ENCODE measurements at places on chromosomes 7 and 10.

DNA sequence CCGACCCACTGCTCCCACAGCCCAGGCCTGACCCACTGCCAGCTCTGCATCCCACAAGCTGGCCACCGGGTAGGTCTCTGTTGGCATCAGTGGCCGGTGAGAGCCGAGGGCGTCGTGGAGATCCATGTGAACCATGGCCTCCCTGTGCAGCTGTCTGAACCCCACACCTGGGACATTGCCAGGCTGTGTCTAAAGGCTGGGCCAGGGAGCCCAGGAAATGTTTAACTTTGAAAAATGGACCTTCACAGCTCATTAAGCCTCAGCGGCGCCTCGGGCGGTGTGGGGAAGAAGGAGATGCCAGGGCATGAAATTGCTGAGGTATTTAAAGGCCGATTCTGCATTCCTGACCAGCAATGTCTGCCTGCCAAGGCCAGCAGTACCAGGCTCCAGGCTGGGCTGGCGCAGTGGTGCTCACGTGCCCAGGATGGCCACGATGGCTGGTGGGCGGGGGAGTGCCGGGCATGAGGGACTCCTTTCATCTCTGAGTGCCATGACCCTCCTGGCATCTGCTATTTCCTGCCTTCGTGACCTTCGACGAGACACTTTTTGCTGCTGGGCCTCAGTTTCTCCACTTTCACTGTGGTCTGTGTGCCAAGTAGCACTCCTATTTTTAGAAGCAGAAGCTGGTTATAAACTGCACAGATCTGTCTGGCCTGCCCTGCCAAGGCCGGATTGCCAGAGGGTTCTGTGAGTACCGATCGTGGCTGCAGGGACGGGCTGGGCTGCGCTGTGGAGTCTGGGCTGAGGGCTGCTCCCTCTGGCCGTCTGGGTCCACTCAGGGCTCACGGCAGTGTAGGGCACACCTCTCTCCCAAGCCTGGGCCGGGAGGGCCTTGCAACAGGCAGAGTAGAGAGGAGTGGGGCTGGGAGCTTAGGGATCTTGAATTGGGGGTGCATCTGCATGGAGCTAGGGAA lies 21.8 kb downstream of the ELFN1 start:
- DNase-seq: no peak

- no peak for DNase-seq
These were observed 948 bp downstream of the ZNF485 start for GRCh38 chr10:43607199-43607573.

DNA sequence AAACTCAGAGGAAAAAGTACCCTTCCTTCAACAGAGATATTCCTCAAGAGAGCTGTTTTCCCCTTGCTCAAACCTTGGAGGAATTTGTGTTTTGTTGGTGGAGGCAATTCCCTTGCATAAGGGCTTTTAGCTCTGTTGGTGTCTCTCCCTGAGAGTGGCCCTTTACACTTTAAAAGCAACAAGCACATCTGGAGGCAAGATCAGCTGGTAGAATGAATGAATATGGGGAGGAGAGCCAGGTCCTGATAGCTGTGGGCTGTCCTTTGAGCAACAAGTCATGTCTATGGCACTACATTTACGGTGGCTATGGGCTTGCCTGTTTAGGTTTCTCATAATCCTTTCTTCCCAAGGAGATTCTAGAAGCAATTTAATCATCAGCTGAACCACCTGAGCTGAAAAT lies 384.0 kb downstream of the SORCS3 start:
- DNase-seq: no peak

DNA sequence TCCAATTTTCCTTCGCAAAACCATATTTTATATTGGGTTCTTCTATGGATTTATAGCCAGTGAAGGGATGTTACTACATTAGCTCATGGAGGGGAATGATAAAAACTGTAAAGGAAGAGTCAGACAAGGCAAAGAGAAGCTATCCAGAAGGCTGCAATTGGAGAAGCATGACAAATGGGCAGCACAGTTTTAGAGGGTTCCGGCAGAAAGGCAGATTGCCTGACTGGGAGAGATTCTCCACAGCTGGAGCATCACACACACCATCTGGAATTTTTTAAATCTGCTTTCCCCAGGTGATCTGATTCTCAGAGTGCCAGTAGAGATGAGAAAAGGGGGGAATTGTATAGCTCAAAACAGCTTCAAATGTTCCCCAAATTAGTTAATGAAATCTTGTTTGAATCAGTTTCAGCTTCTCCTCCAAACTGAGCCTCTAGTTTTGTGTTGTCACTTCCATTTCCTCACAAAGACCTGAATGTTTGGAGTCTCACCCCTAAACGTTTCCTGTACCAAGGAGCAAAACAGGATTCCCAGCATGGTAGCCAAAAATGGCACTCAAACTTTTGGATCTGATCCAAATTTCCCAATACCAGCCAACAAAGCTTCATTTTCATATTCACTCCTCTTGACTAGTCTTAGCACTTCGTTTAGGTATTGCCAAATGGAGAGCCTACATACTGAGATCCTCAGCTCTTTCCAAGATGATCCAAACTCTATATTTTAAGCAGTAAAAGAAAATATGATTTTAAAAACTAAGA lies 177.5 kb downstream of the HPSE2 start:
- no peak for DNase-seq

GRCh38 chr10:69885379-69886013 lies 83.8 kb downstream of the COL13A1 start:
- DNase-seq: no peak

GRCh38 chr10:14530465-14530864 lies 199.7 kb upstream of the FRMD4A start:
- no peak for DNase-seq

- DNase-seq: no peak
These were observed 186.3 kb downstream of the PTPRN2 start for GRCh38 chr7:158401295-158401694.

DNA sequence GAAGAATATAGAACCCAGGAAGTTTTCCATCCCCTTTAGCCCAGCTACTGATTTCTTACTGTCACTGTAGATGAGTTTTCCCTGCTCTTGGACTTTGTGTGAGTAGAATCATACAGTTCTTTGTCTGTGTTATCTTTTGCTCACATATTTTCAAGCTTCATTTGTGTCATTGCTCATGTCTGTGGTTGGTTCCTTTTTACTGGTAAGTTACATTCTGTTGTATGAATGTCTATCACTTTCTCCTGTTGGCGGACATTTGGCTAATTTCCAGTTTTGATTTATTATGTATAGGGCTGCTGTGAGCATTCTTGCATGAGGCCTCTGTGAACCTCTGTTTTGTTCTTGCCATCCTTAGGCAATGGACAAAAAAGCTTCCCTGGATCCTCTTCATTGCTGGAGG lies 5.3 kb downstream of the GLRX3 start:
- no peak for DNase-seq

- no peak for DNase-seq
These were observed 148.9 kb downstream of the PARD3 start for GRCh38 chr10:34666008-34666704.

- no peak for DNase-seq
These were observed 186.1 kb upstream of the KAT6B start for GRCh38 chr10:74640134-74640921.

DNA sequence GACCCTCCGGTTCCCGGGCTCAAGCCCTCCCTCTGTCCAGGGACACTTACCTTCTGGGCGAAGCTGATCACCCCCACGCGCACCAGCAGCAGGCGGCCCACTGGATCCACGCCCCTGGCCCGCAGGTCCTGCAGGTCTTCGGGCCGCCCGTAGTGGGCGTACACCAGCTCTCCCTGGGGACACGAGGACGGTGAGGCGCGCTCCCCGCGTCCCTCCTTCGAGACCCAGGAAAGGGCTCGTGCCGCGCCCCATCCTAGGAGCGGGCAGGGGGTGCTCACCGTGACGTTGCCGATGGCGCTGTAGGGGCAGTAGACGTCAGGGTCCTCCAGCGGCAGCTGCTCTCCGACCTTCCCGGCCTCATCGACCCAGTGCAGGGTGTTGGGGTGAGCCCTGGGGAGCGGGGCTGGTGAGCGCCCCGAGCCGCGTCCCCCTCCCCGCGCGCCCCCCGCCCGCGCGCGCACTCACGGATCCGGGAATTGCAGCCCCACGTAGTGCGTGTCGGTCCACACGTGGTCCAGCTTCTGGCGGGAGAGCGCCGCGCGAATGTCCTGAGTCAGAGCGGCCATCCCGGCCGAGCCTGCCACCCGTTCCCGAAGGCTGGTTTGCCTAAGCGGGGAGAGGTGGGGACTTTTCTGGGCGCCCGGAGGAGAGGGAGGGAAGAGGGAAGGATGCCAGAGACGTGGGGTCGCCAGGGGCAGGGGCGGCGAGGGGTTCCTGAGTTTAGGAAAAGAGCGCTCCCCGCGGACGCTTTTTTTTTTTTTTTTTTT lies 8.2 kb downstream of the TFR2 start:
- DNase-seq: no peak

DNA sequence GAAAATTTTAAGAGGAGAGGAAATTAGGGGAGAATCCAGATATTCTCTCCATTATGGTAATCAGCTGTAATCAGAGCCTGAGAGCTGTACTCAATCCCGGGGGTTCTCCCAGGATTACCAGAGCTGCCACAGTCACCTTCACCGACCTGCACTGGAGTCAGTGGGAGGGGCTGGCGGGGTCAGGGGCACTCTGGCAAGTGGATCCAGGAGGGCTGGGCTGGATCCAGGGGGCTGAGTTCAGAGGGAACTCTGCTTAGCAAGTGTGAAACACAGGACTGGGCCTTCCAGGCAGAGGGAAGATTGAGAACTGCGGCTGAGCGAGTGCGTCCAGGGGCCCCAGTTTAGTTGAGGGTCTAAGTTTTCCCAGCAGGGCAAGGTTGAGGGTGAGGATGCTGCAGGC lies 89.2 kb downstream of the BMS1 start:
- DNase-seq: no peak

GRCh38 chr10:79277579-79278269 lies 69.5 kb upstream of the PPIF start:
- no peak for DNase-seq

DNA sequence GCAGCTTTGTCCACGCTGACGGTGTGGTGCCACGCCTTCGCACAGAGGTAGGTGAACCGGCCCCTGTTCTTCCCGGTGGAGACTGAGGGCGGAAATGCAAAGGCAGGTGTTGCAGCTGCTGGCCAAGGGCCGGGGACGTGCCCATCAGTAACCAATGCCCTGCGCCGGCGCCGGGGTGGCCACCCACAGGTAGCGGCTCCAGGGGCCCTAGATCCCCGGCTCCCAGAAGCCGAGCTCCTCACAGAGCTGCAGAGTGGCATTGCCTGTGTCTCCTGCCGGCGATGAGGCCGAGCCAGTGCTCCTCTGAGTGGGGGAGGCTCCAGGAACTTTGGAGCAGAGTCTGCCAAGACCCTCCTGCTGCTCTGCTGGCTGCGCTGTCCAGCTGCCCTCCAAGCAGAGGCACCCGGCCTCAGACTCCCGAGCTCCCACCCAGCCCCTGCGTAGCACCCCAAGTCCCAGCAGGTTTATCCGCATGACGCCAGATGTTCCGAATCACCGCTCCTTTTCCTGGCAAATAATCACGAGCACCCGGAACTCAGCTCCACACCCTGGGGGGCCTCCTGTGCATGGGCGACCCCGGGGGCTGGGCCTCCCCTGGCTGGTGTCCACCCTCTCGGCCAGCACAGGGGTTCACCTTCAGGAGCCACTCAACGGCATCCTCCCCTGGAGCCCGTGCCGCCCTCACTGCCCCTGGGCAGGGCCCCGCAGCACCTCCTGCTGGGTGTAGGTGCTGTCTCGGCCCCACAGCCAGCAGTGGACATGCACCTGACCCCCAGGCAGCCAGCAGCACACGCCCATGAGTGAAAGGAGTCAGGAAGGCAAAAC lies 22.1 kb downstream of the CFAP46 start:
- no peak for DNase-seq

DNA sequence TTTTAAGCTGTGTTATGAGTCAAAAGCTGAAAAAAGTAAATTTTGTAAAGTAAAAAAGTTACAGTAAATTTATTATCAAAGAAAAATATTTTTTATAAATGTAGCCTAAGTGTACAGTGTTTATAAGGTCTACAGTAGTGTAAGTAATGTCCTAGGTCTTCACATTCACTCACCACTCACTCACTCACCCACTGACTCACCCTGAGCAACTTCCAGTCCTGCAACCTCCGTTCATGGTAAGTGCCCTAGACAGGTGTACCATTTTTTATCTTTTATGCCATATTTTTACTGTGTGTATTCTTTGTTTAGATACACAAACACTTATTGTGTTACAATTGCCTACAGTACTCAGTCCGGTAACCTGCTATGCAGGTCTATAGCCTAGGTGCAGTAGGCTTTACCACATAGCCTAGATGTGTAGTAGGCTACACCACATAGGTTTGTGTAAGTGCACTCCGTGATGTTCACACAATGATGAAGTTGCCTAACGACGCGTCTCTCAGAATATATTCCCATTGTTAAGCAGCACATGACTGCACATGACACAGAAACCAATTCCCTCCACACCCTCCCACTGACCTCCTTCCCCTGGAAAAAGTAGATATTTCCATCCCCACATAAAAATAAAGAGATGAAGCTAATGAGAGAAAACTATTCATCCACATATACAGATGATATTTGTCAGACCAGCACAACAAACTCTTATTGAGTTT lies 44.8 kb upstream of the FGL2 start:
- DNase-seq: no peak

DNA sequence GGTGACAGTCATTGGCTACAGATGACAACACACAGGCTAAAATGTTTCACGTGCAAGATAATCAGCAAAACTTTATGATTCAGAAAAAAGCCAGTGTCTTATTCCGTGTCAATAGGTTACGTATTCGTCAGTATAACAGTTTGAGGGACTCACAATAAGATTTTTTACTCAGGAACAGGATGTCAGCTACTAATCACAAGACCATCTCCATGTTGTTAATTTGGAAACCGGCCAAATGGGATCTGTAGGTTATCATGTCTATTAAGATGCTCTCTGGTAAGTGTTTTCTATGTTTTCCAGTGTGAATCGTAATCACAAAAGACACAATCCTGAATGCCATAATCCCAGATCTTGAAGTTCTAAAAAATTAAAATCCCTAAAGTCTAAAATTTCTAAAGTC lies 197.3 kb downstream of the ETV1 start:
- no peak for DNase-seq

DNA sequence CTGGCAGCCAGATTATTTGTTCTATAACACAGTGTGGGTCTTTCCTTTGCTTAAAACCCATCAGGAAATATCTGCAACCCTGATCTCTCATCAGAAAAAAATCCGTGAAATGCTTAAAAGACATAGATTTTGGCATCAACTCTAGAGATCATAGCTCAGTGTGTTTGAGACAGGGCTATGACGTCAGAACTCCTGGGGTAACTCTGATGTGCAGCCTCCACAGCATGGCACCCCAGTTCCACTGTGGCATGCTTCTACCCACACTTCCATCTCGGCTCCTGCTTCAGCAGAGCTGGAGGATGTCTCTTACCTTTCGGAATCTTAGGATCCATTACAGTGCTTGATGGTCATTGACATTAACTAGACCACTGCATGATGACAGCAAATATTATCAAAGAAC lies 205.7 kb downstream of the LHFPL3 start:
- DNase-seq: no peak

GRCh38 chr7:98240961-98241673 lies 10.9 kb downstream of the TECPR1 start:
- no peak for DNase-seq

DNA sequence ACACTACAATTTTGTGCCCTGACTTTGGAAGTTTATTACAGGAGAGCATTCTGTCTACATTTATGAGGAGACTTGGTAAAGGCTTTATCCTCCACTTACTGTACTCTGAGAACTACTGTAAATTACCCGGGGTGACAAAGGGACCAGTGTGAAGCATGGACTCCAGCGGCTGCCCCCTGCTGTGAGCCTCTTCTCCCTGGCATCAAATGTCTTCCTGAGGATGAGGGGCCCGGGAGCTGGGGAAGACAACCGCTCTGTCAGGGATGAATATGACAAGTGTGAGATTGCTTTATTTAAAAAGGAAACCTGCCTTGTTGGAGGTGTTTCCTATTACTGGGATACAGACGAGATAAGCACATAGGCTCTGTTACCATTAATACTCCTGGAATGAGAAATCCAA lies 714.8 kb downstream of the CCSER2 start:
- DNase-seq: no peak

GRCh38 chr10:121774813-121775212 lies 153.0 kb downstream of the ATE1 start:
- DNase-seq: no peak

Measured in stimulated activated CD8-positive, alpha-beta memory T cell treated with anti-CD3 and anti-CD28 coated beads, Interleukin-4, amount 100 ng/mL, for 1 hour (primary cell).